ENCODE measurements at places on chromosomes 2 and 18. TPM values are rescaled to one million over a fixed set of nuclear protein-coding genes. Genes with fewer than 3 reads are reported as not detected.

- DNase-seq: no peak
Measured at GRCh38 chr18:74819433-74820059, 221.9 kb downstream of the ZNF407 start.

GRCh38 chr2:223643309-223643708 is 41.1 kb upstream of the SCG2 start:
- no peak for DNase-seq

DNA sequence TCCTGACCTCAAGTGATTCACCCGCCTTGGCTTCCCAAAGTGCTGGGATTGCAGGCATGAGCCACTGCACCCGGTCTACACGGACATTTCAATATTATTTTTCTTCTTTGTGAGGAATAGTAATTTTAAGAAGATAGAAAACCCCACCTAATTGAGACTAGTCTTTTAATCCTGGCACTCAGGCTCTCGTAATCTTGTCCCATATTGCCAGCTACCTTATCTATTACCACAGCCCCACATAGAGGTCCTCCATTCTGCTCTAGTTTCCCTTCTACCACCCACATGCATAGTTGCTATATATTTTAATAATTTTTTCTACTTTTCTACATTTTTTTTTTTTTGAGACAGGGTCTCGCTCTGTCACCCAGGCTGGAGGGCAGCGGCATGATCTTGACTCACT is 9.5 kb upstream of the USP14 start:
- no peak for DNase-seq

Gene HOXD13
- not detected for total RNA-seq

GRCh38 chr18:3444954-3445353 is 5.0 kb upstream of the TGIF1 start:
- DNase-seq: no peak

Gene OTOS
- not detected for total RNA-seq

Gene TMEM169
- total RNA-seq: 0.93 TPM

Gene RGPD4
- not detected for total RNA-seq

Gene ZNF804A
- 0.05 TPM for total RNA-seq

DNA sequence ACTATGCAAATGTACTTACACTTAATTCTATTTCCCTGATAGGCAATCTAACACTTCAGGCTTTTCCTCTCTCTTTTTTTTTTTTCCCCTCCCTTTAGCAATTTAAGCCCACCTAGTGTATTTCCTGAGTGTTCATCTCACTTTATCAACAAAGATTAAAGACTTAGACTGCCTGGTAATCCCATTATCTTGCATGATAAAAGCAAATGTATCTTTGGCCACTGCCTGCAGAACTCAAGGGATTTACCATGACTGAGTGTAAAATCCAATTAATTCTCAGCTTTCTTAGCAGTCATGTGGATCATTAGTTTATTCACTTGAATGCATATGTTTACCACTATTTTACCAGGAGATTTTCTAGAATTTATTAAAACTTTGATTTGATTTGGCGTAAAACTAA is 1102.2 kb upstream of the GYPC start:
- DNase-seq: no peak

DNA sequence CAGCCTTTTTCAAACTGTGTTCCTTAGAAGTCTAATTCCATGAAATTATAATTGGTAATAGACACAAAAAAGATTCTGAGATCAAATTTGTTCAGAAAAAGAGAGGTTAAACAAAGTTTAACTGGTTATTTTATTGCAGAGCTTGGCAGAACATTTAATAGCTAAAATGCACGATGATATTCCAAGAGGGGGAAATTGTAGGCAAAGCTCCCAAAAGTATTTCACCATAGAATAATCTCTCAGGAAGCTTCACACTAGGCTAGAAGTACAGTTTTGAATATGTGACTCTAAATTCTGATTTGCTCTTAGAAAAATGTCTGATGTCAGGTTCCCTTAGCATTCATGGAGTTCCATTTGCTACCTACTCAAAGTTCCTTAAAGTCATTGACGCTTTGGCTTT is 292.4 kb upstream of the SETBP1 start:
- DNase-seq: no peak

GRCh38 chr2:1727101-1727771 is 17.1 kb downstream of the PXDN start:
- DNase-seq: no peak

DNA sequence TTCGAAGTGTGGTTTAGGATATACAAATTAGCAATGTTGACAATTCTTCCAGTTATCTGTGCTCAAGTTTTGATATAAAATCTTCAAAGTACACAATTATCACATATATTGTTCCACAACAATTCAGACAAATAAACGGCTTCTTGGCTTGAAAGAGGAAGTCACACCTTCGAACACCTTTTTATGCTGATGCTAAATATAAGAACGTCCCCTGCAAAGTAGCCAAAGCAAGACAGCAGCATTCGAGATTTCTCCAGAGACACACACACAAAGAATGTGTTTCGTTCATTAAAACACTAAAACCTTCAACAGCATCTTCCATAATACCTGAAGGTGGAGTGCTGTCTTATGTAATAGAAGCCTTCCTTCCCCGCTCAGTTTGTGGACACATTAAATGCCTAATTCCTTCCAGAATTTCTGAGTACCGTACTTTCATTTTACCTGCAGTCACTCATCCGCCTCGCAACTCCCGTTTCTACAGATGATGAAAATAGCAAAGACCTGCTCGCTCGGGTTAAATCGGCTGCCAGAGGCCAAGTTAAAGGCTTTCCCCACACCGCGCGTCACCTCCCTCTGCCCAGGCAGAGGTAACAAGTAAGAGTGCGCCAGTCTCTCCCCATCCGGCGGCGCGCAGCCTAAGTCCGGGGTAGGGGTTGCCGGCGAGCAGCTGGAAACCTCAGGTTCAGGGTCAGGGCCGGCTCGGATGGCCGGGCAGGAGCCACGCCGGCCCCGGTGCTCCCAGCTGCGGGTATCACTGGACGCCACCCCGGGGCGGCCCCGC is 847 bp downstream of the SERPINE2 start:
- peak; percentile 45 for DNase-seq

Measured in activated T-helper 1 cell treated with anti-CD3 and anti-CD28 coated beads, Interleukin-12 subunit alpha, Interleukin-12 subunit beta, Interleukin-2, Interleukin-4 antibody, amounts not matched to agents 30 ng/mL and 10 ng/mL and 1 ng/mL, durations not matched to agents 14 hours and 24 hours and 36 hours (primary cell).